ENCODE measurements at places on chromosomes 11 and 22.

GRCh38 chr11:132610216-132610615 lies 922.1 kb downstream of the OPCML start:
- no peak for DNase-seq

GRCh38 chr11:3969613-3970012 lies 114.1 kb downstream of the STIM1 start:
- DNase-seq: no peak

- DNase-seq: no peak
Measured at GRCh38 chr11:107683807-107684206, 28.0 kb downstream of the SLN start.

DNA sequence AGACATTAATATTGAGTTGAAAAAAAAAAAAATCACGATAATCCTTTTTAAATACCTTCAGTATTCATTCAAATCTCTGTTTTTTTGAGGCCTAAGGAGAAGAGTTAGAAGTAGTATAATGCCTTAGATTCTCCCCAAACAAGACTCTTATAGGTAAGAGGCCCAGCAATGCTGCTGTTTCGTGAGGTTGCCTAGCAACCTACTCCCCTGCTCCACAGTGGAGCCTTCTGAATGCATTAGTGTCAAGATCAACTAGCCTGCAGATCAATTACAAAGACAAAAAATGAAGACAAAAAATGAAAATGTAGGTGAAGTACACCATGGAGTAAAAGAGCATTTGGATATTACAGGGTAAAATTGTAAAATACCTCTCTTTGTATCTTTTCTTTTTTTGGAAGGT lies 229.8 kb upstream of the LUZP2 start:
- DNase-seq: no peak
